ENCODE measurements at places on chromosomes 7 and 10. TPM values are rescaled to one million over a fixed set of nuclear protein-coding genes. Genes with fewer than 3 reads are reported as not detected.

Gene CYP3A4
- total RNA-seq = not detected

Gene MIOS
- 17.8 TPM for total RNA-seq

Gene SHH
- 0.13 TPM for total RNA-seq

Gene MYPN
- total RNA-seq = not detected

Gene COL13A1
- total RNA-seq = 0.76 TPM

Gene SPACDR
- 0.39 TPM for total RNA-seq

Gene C10orf143
- 0.26 TPM for total RNA-seq

Gene UPK3BL2
- 0.90 TPM for total RNA-seq

Data from dermis microvascular lymphatic vessel endothelial cell (primary cell).